Ovary (tissue), 10 donors: ENCODE measurements at places on chromosomes 12 and 14. TPM values are rescaled to one million over a fixed set of nuclear protein-coding genes. Genes with fewer than 3 reads are reported as not detected.

DNA sequence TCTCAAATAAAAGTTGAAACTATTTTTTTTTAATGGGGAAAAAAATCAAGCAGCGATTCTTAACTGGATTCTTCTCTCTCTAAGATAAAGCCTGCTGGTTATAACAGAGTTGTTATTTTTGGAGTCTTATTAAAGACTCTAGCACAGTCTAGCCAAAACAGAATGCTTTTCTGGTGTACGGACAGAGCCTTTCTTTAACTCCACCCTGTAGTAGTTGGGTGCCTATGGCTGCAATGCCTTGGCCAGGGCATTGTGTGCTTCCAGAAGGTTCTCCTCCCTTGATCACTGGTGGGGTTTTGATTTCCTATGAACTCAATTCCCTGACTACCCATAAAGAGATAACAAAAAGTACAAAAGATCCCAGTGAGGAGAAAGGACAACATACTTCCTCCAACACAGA is 35.7 kb upstream of the TC2N start:
- DNase-seq: no peak
- H3K27ac ChIP-seq: no peak overlapping the region
- H3K36me3 ChIP-seq: no peaks in the 10 kb centered on the region
- peaks cover 13% of the 10 kb centered on the region for H3K4me1 ChIP-seq
- H3K4me3 ChIP-seq: no peak overlapping the region

DNA sequence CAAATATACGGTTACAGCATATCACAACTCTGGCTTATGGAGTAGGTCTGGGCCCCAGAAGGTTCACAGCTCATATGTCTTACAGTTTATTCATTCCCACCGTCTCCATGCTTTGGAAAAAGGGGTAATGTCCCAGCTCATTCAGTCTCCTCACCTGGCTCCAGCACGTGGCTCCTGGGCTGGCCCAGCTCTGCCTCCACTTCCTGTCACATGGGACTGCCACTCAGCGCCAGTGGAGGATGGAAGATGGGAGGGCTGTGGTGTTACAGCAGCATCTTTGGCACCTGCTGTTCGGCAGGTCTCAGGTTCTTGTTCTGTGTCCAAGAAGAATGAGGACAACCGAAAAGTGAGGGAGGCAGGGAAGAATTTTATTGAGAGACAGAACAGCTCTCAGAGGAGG is 216.3 kb upstream of the ATXN7L3B start:
- H3K36me3 ChIP-seq: no peaks in the 10 kb centered on the region
- no peak for DNase-seq
- H3K27me3 ChIP-seq: no peaks in the 10 kb centered on the region
- no peak overlapping the region for H3K27ac ChIP-seq
- no peaks in the 10 kb centered on the region for H3K4me1 ChIP-seq

DNA sequence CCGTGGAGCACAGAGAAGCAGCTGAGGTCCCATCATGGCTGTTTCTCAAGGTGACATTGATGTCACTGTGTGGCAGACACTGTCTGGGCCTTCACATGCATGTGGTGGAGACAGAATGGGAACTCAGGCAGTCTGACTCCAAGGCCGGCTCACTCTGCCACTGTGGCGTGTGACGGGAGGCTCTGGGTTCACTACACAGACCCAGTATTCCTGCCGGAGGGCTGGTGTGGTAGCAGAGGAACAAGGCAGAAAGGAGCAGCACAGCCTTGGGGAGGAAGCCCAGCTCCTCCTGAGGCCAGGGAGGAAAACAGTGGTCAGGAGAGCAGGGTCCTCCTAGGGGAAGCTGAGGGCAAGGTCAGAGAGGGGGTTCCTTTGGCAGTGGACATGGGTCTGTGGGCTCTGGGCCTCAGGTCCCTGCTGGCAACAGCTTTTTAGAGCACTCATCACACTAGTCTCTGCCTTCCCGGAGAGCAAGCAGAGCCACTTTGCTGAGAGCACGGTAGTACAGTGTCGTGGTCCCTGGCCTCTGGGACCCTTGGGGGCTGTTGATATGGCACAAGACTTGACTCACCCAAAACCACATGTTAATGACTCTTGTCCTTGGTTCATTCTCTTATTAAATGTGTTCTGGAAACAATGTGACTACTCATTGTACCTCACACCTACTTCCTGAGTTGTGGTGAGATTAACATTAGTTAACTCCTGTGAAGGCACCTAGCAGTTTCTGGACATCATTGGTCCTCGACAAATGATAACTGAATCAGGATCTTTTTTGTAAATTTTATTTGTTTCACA is 21.3 kb downstream of the DCAF4 start:
- H3K27ac ChIP-seq: no peak overlapping the region
- no peak for DNase-seq
- H3K4me1 ChIP-seq: no peaks in the 10 kb centered on the region
- H3K4me3 ChIP-seq: no peak overlapping the region
- H3K27me3 ChIP-seq: no peaks in the 10 kb centered on the region

- H3K4me1 ChIP-seq: peaks cover 14% of the 10 kb centered on the region
- no peaks in the 10 kb centered on the region for H3K27me3 ChIP-seq
- no peak for DNase-seq
- no peak overlapping the region for H3K4me3 ChIP-seq
- H3K27ac ChIP-seq: no peak overlapping the region
These were observed 3.7 kb downstream of the SH2B3 start for GRCh38 chr12:111409403-111409779.

DNA sequence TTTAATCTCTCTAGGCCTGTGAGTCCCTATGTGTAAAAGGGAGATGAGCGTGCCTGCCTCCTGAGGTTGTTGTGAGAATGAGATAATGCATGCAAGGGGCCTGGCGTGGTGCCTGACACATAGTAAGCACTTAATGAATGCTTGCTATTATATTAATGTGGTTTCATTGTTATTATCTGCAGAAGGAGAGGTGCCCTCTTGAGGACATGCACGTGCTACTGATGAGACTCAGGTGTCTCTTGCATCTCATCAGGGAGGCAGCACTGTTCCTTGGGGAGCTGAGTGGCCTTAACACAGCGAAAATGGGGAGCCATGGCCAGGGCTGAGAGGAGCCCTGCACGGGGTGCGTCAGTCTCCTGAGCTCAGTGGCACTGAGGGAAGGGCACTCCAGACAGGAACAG is 29.9 kb upstream of the BCDIN3D start:
- peaks cover 21% of the 10 kb centered on the region for H3K4me1 ChIP-seq
- H3K4me3 ChIP-seq: no peak overlapping the region
- H3K36me3 ChIP-seq: no peaks in the 10 kb centered on the region
- DNase-seq: no peak
- no peaks in the 10 kb centered on the region for H3K27me3 ChIP-seq

- H3K27ac ChIP-seq: no peak overlapping the region
- H3K36me3 ChIP-seq: no peaks in the 10 kb centered on the region
- H3K4me3 ChIP-seq: no peak overlapping the region
- H3K27me3 ChIP-seq: no peaks in the 10 kb centered on the region
These were observed 60.0 kb upstream of the FBXO33 start for GRCh38 chr14:39492267-39492666.

DNA sequence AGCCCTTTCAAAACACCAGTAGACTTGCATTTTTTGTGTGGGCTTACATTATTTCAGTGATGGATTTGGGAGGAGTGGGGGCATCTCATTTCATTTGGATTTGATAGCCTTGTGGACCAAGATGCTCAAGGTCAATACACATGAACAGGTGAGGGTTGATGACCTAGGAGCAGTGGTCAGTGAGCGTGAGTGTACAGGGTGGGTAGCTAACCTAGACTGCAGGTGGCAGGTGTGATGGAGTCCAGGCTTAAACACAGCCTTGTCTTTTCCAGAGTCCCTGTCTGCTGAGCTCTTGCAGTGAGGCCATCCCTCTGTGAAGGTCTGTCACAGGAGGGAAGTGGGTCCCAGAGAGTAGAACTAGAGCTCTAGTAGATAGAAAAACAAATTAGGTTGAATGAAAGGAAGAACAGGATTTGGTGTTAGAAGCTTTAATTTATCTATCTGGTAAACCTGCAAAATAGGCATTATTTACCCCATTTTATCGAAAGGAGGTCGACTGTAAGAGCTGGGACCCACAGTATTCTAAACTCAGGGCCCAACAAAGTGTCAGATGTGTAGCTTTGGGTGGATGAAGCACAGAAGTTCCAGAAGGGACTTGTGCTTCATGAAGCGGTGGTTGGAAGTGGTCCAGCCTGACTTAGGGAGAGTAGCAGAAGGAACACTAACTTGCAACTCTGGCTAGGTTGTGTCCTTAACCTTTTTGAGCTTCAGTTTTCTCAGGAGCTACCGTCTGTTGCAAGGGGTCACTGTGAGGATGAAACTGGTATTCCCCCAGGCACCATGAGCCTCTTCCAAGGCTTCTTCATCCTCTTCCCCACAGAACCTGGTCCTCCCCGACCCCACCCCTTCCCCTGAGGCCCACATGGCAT is 18.2 kb downstream of the RPS6KL1 start:
- peak; percentile 28 for DNase-seq
- H3K27ac ChIP-seq: no peak overlapping the region
- H3K27me3 ChIP-seq: no peaks in the 10 kb centered on the region

GRCh38 chr14:68937471-68938270 is 41.4 kb downstream of the ACTN1 start:
- no peaks in the 10 kb centered on the region for H3K36me3 ChIP-seq
- H3K27me3 ChIP-seq: no peaks in the 10 kb centered on the region
- DNase-seq: no peak
- peaks cover 36% of the 10 kb centered on the region for H3K4me1 ChIP-seq
- H3K4me3 ChIP-seq: no peak overlapping the region

- no peak overlapping the region for H3K27ac ChIP-seq
- DNase-seq: peak; percentile 65
- peak overlapping the region; percentile 60 for H3K4me3 ChIP-seq
- H3K36me3 ChIP-seq: no peaks in the 10 kb centered on the region
- H3K4me1 ChIP-seq: peaks cover 5% of the 10 kb centered on the region
These were observed 550 bp downstream of the TEAD4 start for GRCh38 chr12:2959505-2960389.

GRCh38 chr14:21382095-21382494 is 1.7 kb downstream of the SUPT16H start:
- no peaks in the 10 kb centered on the region for H3K27me3 ChIP-seq
- DNase-seq: no peak
- no peak overlapping the region for H3K27ac ChIP-seq
- H3K36me3 ChIP-seq: no peaks in the 10 kb centered on the region

Gene NTS
- total RNA-seq: not detected

Gene KCNH3
- 0.82 TPM for total RNA-seq

Gene GPR84
- total RNA-seq: 0.34 TPM
